Activated naive CD4-positive, alpha-beta T cell treated with anti-CD3 and anti-CD28 coated beads for 36 hours (primary cell): ENCODE measurements at places on chromosomes 16 and 17.

GRCh38 chr17:45743626-45744326 is 40.3 kb upstream of the CRHR1 start:
- no peak for DNase-seq

DNA sequence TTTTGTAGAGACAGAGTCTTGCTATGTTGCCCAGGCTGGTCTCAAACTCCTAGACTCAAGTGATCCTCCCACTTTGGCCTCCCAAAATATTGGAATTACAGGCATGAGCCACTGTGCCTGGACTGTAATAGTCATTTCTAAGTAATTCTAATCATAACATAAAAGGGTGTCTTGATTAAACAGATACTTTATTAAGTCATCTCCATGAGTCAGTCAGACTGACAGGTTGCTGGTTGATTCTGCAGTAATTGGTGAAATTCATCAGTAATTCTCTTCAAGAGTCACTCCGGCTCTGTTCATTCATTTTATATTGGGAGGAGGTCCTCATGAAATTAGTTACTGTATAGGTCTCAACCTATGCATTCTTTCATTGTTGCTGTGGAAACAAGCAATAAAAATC is 85.6 kb downstream of the SPECC1 start:
- DNase-seq, result no peak

GRCh38 chr16:72073560-72074230 is 10.7 kb downstream of the HPR start:
- no peak for DNase-seq

DNA sequence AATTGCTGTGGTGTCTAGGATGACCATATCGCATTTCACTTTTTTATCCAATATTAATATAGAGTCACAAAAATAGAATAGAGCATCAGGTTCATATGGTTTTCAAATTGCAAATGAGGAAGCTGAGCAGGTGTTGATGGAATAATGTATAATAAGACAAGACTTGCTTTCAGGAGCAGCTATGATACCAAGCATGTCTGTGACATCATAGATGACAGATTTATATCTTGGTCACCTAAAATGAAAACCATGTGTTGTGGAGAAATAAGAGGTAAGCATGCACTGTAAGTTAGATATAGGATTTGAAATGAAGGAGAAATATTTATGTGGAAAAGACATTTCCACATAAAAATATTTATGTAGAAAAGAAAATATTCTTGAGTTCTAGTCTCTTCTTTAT is 8.6 kb downstream of the MEIOC start:
- no peak for DNase-seq

GRCh38 chr16:85002099-85002541 is 9.2 kb downstream of the ZDHHC7 start:
- DNase-seq, result no peak
